ENCODE measurements at places on chromosomes 4 and X.

DNA sequence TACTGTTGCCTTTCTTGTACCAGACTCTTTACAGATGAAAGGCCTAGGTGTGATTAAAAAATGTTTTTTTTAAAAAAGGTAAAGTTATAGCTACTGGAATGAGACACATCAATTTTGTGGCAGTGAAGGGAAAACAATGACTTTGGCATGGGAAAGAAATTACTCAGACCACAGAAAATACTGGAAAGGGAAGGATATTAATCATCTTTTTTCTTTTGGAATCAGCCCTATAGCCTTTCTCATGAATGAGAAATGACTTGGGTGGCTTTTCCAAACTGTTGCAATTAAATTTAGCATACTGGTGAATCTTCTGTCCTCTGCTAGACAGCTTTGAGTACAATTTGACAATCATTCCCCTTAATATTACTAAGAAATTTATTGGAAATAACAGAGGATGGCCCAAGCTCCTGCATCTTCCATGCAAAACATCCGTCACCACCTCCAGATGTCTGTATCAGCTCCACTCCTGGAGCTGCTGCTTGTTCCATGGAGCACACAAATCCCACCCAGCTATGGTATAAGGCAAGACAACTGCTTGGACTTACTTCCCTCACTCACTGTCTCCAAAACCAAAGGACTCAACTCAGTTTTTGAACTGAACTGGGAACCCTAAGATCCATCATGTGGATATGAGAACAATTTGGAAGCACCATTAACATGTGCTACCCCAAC lies 97.6 kb upstream of the ARSJ start:
- no peak for DNase-seq

GRCh38 chr4:12932203-12932788 lies 551.8 kb downstream of the RAB28 start:
- DNase-seq: no peak

GRCh38 chr4:76384052-76384451 lies 36.9 kb downstream of the CCDC158 start:
- no peak for DNase-seq

DNA sequence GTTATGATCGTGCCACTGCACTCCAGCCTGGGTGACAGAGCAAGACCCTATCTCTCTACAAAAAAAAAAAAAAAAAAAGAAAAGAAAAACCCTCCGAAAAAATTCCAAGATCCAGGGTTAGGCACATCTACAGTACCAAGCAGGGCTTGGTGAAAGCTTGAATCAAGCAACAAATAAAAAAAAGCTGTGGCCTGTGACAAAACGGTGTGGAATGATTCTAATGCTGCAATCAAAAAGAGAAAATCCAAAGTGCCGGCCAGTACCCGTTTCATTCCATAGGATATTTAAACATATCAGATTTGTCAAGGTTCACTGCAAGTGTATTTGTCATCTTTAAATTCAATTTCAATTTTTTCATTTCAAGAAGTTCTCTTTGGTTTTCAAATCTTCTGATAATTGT lies 20.5 kb downstream of the RWDD4 start:
- DNase-seq: no peak

DNA sequence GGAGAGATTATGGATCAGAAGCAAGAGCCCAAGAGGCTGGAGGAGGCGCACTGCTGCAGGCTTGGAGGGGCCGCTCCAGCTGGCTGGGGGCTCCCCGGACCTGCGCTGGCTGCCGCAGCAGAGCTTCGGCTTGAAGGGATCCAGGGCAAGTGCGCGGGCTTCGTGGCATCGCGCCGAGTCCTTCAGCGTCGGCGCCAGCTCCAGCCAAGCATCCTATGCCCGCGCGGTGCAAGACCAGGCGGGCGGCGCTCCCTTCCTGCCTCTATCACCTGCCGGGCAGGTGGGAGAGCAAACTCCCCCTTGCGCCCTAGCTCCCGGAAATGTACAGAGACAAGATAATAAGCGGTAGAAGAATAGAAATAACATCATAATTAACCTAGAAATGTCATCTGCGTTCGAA lies 10.5 kb upstream of the UCP1 start:
- DNase-seq: no peak

DNA sequence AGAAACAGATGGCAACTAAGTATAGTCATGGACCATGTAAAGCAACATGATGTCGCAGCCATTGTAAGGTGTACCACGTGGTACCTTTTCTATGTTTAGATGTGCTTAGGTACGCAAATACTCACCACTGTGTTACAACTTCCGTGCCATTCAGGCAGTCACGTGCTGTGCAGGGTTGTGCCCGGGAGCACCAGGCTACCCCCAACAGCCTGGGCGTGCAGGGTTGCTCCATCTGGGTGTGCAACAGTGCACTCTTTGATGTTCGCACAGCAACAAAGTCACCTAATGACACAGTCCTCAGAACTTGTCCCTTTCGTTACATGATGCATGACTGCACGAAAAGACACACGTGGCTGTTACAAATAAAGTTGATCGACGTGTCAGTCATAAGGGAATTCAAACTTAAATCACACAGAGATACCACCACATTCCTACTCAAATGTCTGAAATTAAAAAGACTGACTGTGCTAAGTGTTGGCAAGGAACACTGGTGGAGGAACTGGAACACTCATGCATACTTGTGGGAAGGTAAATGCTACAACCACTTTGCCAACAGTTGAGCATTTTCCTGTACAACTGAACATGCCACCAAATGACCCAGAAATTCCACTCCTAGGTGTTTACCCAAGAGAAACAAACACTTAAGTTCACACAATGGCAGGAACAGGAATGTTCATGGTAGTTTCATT lies 24.3 kb downstream of the CPLX1 start:
- no peak for DNase-seq

DNA sequence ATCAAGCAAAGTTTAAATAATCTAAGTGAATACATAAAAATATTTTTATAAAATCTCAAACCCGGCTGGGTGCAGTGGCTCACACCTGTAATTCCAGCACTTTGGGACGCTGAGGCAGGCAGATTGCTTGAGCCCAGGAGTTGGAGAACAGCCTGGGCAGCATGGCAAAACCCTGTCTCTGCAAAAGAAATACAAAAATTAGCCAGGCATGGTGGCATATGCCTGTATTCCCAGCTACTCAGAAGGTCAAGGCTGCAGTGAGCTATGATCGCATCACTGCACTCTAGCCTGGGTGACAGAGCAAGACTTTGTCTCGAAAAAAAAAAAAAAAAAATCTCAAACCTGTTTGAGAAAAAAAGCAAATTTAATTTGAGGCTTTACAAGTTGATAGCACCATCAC lies 96.9 kb upstream of the GPR34 start:
- DNase-seq: no peak

- DNase-seq: no peak
Measured at GRCh38 chrX:53605004-53605403, 81.5 kb downstream of the HUWE1 start.

DNA sequence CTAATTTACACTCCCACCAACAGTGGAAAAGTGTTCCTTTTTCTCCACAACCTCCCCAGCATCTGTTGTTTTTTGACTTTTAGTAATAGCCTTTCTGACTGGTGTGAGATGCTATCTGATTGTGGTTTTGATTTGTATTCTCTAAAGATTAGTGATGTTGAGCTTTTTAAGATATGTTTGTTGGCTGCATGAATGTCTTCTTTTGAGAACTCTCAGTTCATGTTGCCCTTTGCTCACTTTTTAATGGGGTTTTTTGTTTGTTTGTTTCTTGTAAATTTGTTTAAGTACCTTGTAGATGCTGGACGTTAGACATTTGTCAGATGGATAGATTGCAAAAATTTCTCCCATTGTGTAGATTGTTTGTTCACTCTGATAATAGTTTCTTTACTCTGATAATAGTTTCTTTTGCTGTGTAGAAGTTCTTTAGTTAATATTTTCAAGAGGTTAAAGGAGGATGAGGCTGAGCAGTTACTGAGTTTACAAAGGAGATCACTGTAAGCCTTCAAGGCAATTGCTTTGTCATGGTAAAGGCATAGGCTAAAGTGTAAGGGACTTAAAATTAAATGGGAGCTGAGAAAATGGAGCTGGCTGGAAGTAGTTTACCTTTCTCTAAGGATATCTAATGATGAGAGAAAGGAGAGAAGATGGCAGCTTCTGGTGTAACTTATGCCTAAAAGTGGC lies 323.4 kb downstream of the PCDH7 start:
- DNase-seq: no peak

DNA sequence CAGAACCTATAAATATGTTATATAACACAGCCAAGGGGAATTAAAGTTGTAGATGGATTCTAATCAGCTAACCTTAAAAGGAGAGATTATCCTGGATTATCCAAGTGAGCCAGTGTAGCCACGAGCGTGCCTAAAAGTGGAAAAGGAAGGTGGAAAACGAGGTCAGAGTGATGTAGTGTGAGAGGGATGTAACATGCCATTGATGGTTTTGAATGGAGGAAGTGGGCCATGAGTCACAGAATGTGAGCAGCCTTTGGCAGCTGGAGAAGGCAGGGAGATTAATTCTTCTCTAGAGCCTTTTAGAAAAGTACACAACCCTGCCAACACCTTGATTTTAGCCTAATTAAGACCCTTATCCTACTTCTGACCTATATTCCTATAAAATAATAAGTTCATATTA lies 149.1 kb downstream of the SLC39A8 start:
- no peak for DNase-seq

DNA sequence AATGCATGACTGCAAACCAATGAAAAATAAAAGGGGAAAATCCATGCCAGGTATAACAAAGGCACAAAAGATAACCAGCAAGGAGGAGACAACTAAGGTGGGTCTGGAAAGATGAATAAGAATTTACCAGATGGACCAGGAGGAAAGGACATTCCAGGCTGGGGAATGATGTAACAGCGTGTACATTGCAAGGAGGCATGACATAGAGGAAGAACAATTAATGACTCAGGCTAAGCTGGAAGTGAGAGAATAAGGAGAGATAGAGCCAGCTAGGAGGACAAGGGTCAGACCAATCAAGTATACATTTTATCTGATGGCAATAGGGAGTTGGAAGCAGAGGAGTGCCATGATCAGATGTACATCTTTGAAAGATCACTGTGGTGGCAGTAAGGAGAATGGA lies 57.0 kb downstream of the MTMR8 start:
- DNase-seq: no peak

DNA sequence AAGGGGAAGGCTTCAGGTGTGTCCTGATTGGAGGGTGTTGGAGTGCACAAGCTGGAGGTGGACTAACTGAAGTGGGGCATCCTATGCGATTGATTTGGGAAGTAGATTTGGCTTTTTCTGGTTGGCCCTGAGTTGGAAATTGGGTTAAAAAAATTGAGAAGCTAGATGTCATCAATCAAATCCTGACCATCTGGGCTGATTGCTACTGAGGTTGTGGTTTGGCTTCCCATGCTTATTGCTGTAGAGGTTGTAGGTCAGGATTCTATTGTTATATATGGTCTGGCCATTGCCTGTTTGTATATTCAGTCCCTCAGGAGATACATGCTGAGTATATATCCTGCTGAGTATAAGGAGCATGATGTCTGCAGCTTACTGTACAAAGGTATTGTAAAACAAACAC lies 7.7 kb upstream of the ZNF81 start:
- DNase-seq: no peak

DNA sequence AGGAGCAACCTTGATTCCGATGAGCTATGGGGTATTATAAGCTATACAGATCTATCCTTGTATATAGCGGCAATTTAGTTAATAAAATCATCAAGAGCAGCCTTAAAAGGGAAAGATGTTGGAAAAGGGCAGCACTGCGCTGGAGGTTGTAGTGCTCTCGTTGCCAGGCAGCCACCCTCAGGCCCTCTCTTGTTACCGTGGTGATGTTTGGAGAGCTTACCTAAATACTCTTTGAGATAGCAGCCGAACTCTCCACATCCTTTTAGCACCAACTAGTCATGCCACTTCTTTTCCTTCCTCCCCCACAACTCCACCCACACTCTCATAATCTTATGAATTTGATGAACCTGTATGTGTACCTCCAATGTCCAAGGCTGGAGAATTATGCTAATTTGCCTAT lies 3.8 kb upstream of the RADX start:
- no peak for DNase-seq

DNA sequence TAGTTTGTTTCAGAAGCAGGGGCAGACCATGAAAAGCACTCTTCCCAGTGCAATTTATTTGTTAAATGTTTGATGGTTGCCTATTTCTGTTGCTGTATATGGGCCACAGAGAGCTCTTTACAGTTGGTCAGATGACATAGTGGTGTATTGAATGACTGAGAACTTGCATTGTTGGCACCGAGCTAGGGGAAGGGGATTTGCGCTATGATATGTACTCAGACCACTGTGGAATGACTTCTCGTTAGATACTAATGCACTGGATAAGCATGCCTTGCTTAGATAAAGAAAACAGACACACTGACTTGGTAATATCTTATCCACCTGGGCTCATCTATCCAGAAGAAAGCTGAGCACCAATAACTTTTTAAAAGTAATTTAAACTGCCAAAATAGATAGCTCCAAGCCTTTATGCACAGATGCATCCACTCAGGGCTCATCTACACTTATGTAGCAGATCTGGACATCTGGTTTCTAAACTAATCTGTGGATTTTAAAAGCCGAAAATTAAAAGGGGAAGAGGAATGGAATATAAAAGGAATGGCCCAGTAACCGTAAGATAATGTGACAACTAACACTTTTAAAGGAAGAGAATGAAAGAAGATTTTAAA lies 132.7 kb downstream of the GATB start:
- no peak for DNase-seq

- no peak for DNase-seq
Measured at GRCh38 chr4:80922941-80923340, 107.6 kb upstream of the BMP3 start.

GRCh38 chr4:110372485-110372884 lies 103.5 kb upstream of the ENPEP start:
- no peak for DNase-seq

GRCh38 chr4:77349796-77350195 lies 192.8 kb downstream of the CCNG2 start:
- DNase-seq: no peak

- DNase-seq: no peak
Measured at GRCh38 chrX:7228226-7228625, 80.3 kb upstream of the PUDP start.

- DNase-seq: no peak
Measured at GRCh38 chrX:50495616-50496015, 25.0 kb upstream of the DGKK start.

- DNase-seq: no peak
Measured at GRCh38 chr4:127548990-127549925, 83.5 kb upstream of the INTU start.

GRCh38 chrX:47574547-47575301 lies 7.5 kb upstream of the TIMP1 start:
- no peak for DNase-seq

- no peak for DNase-seq
Measured at GRCh38 chr4:47703008-47703407, 134.9 kb downstream of the CORIN start.

- DNase-seq: no peak
Measured at GRCh38 chr4:183142571-183143550, 43.8 kb downstream of the WWC2 start.

DNA sequence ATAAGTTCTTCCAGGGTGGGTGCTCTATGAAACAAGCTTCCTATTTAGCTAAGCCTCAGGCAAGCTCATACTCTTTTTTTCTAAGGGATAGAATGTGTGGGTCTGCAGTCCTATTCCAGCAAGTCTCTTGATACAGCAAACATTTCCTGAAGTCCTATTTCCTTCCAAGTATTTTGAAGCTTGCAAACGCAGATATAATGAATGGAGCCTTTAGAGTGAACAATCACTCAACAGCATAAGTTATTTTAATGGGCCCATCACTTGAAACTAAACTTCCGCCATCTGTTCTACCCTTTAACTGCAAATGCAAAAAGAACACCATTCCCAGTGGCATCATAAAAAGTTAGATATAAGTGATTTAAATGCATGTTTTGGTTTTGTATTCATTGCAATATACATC lies 108.3 kb upstream of the TAPT1 start:
- DNase-seq: no peak
